ENCODE measurements at places on chromosomes 3 and 15. TPM values are rescaled to one million over a fixed set of nuclear protein-coding genes. Genes with fewer than 3 reads are reported as not detected.

DNA sequence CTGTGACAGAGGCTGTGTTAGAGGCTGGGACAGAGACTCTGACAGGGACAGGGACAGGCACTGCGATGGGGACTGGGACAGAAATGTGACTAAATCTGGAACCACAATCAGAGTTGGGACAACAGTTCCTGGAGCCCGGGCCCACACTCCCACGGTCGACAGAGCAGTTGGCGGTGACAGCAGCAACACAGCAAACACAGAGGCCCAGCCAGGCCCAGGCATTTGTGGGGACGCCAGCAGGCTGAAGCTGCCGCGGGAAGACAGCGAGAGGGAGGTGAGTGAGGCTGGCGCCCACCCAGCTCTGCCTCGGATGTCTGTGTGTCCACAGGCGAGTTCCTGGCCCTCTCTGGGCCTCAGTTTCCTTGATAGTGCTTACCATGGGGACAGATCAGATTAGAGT lies 9.3 kb upstream of the HCN4 start:
- no peaks in the 10 kb centered on the region for H3K36me3 ChIP-seq
- H3K27me3 ChIP-seq: peaks cover 4% of the 10 kb centered on the region
- no peak overlapping the region for H3K4me3 ChIP-seq
- no peak for DNase-seq
- no peak overlapping the region for H3K27ac ChIP-seq

- H3K27me3 ChIP-seq: peaks cover 6% of the 10 kb centered on the region
- no peak for DNase-seq
- H3K4me1 ChIP-seq: no peaks in the 10 kb centered on the region
Measured at GRCh38 chr3:66702126-66702525, 201.3 kb upstream of the LRIG1 start.

GRCh38 chr3:184165543-184165942 lies 9.1 kb upstream of the AP2M1 start:
- H3K36me3 ChIP-seq: peaks cover 37% of the 10 kb centered on the region
- H3K27me3 ChIP-seq: no peaks in the 10 kb centered on the region
- DNase-seq: no peak
- H3K27ac ChIP-seq: no peak overlapping the region
- H3K4me3 ChIP-seq: no peak overlapping the region

SERINC4 gene
- total RNA-seq: not detected

TMEM40 gene
- 4.4 TPM for total RNA-seq

DNA sequence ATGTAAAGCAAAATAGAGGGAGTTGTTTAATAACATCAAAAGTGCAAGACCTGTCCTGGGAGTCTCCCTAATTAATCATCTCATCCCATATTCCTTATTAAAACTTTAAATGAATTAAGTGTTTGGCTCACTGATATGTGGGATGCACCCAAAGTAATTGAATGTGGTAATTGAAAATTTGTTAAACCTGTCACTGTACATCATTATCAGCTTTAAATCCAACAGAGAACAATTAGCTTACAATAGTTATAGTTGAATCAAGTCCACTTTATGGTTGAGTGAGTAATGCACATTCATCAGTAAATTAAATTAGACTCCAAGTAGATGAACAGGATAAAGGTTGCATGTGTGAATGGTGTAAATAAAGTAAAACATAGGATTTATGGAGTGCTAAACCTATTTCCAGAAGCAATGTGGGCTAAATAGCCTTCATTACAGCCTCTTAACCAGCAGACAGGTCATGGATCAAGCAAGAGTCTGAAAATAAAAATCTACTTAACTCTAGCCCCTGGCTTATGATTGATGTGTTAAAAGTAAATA lies 608.2 kb upstream of the CCDC54 start:
- H3K36me3 ChIP-seq: no peaks in the 10 kb centered on the region
- no peaks in the 10 kb centered on the region for H3K27me3 ChIP-seq
- no peak overlapping the region for H3K4me3 ChIP-seq
- DNase-seq: no peak
- no peak overlapping the region for H3K27ac ChIP-seq

CACNA1D gene
- 0.44 TPM for total RNA-seq

DNA sequence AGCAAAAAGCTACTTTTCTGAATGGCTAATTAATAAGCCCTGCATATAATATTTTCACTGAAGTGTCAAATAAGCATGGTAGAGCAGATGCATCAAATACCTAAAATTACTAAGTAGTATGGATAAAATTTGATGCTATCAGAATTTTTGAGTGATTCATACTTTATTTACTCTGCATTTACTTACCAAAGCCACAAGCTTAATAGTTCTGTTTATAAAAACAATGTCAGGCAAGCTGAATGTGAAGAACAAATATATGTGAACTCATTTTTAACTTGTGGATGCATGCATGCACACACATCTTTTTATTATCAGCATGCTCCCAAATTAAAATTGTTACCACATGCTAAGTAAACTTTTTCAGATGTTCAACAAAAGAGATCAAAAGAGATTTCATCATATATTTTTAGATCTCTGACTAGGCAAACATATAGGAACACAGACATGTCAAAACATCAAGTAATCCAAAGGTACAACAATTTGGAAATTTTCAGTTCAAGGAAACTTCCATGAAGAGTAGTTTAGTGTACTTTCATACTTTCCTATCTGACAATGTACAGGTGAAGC lies 969.4 kb downstream of the ROBO1 start:
- no peaks in the 10 kb centered on the region for H3K36me3 ChIP-seq
- H3K4me1 ChIP-seq: no peaks in the 10 kb centered on the region
- DNase-seq: no peak
- no peak overlapping the region for H3K4me3 ChIP-seq
- no peak overlapping the region for H3K27ac ChIP-seq

DNA sequence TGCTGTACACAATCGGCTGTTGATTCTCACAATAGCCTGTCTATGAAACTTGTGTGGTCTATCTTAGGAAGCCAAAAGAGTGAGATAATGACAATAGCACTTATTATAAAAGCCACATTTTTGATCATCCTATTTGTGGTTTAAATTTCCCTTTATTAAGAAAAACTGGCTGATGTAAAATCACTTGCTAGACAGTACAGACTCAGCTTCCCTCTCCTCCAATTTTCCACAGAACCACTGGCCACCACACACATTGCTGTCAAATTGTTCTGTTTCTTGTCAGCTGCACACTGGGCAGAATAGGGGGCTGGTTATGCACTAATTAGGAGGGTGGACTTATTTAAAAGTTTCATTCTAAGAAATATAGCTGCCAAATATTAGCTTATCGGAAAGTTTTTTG lies 425.9 kb downstream of the EPHA3 start:
- H3K36me3 ChIP-seq: no peaks in the 10 kb centered on the region
- H3K27ac ChIP-seq: no peak overlapping the region
- H3K4me3 ChIP-seq: no peak overlapping the region
- no peaks in the 10 kb centered on the region for H3K4me1 ChIP-seq
- no peak for DNase-seq
- no peaks in the 10 kb centered on the region for H3K27me3 ChIP-seq

SEMA5B gene
- total RNA-seq: not detected

IL17RB gene
- total RNA-seq: 2.5 TPM

UTS2B gene
- not detected for total RNA-seq
